Activated naive CD4-positive, alpha-beta T cell treated with anti-CD3 and anti-CD28 coated beads, Interleukin-2, amount 50 U/mL, for 72 hours (primary cell): ENCODE measurements at places on chromosomes 3 and 15. TPM values are rescaled to one million over a fixed set of nuclear protein-coding genes. Genes with fewer than 3 reads are reported as not detected.

Gene RIOX2
- 9.3 TPM for total RNA-seq

Gene GLDN
- not detected for total RNA-seq

Gene CHCHD6
- total RNA-seq = 13.6 TPM

Gene CPNE9
- total RNA-seq = 0.11 TPM

Gene COPG1
- total RNA-seq = 130 TPM

Gene CELSR3
- total RNA-seq = 12.6 TPM

Gene HYAL1
- 0.39 TPM for total RNA-seq

GRCh38 chr3:73215901-73216300 lies 154.4 kb downstream of the EBLN2 start:
- DNase-seq = no peak

DNA sequence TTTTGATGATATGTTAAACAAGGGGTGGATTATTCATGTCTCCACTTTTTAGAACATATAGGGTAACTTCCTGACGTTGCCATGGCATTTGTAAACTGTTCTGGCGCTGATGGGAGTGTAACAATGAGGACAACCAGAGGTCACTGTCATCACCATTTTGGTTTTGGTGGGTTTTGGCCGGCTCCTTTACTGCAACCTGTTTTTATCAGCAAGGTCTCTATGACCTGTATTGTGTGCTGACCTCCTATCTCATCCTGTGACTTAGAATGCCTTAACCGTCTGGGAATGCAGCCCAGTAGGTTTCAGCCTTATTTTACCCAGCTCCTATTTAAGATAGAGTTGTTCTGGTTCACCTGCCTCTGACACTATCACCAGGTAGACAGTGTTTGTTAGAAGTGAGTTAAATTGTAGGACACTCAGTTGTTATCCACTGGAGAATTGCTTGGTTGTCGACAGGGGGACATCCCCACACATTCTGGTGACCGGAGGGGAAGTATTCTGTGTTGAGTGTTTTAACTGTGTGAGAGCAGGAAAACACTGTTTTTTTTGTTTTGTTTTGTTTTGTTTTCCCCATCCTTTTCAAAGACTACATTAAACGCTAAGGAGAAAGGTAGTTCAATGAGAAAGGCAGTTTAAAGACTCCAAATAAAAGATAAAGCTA lies 36.9 kb upstream of the SKIL start:
- no peak for DNase-seq

- no peak for DNase-seq
Observed at GRCh38 chr3:188756241-188756640, 415.5 kb upstream of the TPRG1 start.

DNA sequence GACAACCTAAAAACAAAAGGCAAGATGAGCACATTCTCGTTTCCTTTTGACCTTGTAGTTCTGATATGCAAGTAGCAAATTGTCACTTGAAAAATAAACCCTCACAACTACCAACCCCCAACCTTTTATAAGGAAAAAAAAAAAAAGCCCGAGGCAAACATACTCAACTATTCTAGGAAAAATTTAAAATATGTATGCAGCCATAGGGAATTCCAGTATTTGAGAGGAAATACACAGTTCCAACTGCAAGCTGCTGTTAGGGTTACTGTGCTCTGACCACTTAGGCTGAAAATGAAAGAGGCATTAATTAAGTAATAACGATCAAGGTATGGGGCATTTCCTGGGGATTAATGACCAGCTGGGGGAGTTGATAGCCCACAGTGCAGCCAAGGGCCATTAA lies 281.9 kb upstream of the DPH6 start:
- no peak for DNase-seq

DNA sequence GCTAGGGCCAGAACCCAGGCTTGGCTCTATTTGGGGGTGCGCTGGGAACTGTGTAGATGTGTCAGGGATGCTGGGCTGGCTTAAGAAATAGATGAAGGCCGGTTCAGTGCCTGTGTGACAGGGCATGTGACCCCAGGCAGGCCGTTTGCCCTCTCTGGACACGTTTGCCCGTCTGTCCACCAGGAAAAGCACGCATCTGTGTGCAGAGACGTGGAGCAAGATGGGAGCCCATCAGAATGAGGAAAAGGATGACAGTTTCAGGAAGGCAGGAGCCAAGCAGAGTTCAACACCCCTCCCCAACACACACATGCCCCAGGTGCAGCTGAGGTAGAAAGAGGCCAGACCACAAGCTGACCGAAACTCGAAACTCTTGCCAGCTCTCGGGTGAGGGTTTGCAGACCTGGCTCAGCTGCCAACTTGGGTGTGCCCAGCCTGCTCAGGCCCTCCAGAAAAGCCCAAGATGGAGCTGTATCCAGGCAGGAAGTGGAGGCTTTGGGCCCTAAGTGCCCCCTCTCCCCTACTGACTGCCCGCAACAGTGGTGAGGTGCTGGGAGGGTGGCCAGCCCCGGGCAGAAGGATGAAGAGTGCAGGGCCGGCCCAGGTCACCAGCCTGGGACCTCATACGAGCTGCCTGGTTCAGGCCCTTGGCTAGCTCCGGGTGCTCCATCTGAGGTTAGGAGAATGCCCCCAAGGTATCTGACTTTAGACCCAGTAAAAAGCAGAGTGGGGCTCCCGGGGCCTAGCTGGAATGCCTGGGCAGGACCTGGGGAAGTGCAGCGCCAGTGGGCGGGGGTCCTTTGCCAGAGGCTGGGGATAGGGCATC lies 10.2 kb upstream of the MESP1 start:
- no peak for DNase-seq

GRCh38 chr3:185852635-185853034 lies 27.8 kb upstream of the IGF2BP2 start:
- no peak for DNase-seq

DNA sequence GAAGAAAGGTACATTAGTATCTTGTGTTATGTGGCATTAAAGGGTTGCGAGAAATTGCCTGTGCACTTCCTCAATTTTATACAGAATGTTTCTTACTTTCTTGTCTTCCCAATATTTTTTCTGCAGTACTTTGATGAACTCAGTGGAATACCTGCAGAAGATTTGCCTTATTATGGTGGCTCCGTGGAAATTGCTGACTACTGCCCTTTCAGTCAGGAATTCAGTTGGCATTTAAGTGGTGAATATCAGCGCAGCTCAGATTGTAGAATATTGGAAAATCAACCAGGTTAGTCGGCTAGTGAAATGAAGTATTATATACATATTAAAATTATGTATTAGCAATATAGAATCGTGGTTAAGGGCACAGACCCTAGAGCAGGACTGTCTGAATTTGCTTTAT lies 61.3 kb downstream of the LMLN start:
- no peak for DNase-seq

GRCh38 chr3:187327845-187328244 lies 36.3 kb upstream of the MASP1 start:
- DNase-seq = no peak

DNA sequence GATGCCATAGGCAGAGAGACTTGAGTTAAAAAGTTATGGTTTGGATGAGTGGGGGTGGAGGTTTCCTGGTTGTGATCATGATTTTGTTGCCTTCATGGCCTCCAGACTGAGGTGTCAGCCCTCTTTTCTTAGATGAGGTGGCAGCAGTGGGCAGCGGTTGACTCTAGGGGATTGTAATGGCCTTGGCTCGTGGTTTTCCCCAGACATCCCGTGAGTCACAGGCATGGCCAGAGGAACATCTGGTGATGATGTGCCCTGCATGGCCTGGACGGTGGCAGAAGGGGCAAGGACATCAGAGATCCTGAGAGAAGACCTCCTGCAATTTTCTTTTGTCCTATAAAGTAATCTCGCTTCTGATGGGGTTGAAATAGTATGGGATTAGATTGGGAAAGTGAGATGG lies 12.4 kb downstream of the RETNLB start:
- no peak for DNase-seq

- DNase-seq = no peak
Observed at GRCh38 chr3:159451067-159451466, 537.6 kb upstream of the IL12A start.

- DNase-seq = no peak
Observed at GRCh38 chr3:131435000-131435399, 53.4 kb downstream of the NUDT16 start.

GRCh38 chr3:193593668-193594030 lies 641 bp downstream of the OPA1 start:
- peak; percentile 41 for DNase-seq

GRCh38 chr15:80849308-80849707 lies 70.1 kb downstream of the CEMIP start:
- DNase-seq = no peak

GRCh38 chr15:71295603-71296314 lies 180.5 kb downstream of the THSD4 start:
- no peak for DNase-seq

- DNase-seq = no peak
Observed at GRCh38 chr3:104805508-104805907, 561.2 kb upstream of the ALCAM start.

DNA sequence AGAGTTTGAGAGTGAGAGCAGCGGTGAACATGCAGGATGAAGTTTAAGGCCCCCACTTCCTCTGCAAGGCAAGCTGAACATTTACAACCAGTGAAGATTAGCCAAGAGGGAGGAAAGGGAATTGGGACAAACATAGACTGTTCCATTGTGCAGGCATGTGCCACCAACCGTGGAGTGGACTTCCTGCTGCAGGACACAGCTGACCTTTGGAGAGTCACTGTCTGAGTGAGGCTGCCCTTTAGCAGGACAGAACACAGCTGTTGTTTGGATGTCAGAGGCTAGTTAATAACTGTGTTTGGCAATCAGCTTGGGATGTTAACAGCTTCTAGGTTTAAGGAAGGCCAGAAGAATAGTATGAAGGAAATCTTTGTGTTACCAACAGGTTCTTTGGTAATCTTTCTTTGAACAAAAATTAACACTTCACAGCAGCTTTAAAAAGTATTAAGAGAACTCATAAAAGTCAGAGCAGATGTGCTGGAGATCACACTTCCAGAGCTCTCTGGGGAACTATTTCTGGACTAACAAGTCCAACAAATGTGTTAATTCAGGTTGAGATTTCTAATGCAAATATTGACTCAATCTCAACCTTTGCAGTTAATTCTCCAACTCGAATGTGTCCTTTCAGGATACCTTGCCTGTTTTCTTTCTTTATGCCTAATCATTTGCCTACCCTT lies 31.4 kb downstream of the CTDSPL start:
- no peak for DNase-seq

DNA sequence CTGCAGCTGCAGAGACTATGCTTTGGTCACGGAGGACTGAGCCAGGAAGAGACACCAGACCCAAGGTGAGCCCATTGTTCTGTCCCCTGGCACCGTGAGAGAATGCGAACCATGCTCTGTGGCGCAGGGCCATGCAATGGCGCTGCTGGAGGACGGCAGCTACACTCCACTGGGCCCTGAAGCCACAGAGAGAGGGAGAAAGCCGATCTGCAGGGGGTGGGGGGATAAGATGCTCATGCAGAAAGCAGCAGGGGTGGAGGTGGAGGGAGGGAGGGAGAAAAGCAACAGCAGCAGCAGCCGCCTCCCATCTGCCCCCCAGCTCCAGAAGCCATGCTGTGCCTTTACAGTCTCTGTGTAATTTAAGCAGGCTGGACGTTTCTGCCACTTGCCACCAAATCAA lies 5.3 kb downstream of the BDH1 start:
- DNase-seq = no peak

GRCh38 chr3:141320399-141321108 lies 47.8 kb upstream of the ZBTB38 start:
- DNase-seq = no peak

- DNase-seq = no peak
Observed at GRCh38 chr3:4987538-4988296, 8.5 kb downstream of the BHLHE40 start.

DNA sequence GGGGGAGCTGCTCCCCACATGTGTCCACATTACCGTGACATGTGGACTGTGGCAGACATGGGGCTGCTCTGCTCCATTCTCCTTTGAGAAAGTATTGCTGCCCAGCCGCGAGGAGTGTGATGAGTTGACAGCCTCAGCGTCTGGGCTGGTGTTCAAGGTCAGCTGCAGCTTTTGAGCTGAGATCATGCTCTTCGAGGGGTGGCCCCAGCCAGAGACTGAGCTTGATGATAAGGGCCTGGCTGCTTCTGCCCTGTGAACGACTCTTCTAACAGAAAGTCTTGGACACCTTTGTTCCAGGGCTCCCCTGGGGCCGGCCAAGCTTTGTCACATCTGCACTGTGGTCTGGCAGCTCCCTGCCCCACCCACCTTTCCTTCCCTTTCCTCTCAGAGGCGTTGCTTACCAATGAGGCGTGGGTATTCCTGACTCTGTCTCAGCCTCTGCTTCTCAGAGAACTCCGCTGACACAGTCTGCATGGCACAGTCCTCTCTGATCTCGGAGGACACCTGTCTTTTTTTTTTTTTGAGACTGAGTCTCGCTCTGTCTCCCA lies 86.6 kb downstream of the CHRD start:
- DNase-seq = no peak

- no peak for DNase-seq
Observed at GRCh38 chr3:32596909-32597369, 26.3 kb upstream of the DYNC1LI1 start.

GRCh38 chr3:73389117-73389813 lies 235.5 kb downstream of the PDZRN3 start:
- no peak for DNase-seq

GRCh38 chr3:61387817-61388216 lies 136.6 kb upstream of the FHIT start:
- DNase-seq = no peak

- DNase-seq = no peak
Observed at GRCh38 chr3:29324180-29324651, 43.3 kb downstream of the RBMS3 start.

GRCh38 chr3:34361921-34362320 lies 563.5 kb downstream of the PDCD6IP start:
- no peak for DNase-seq
